Activated CD8-positive, alpha-beta T cell treated with anti-CD3 and anti-CD28 coated beads, Interleukin-2, amount 10 ng/mL, durations not matched to agents 7 days and 5 days (primary cell): ENCODE measurements at places on chromosomes 16 and 17. TPM values are rescaled to one million over a fixed set of nuclear protein-coding genes. Genes with fewer than 3 reads are reported as not detected.

Gene OTOP3
- total RNA-seq: not detected

- H3K4me3 ChIP-seq: no peak overlapping the region
- H3K27me3 ChIP-seq: peaks cover 6% of the 10 kb centered on the region
- no peaks in the 10 kb centered on the region for H3K4me1 ChIP-seq
- no peak for DNase-seq
Observed at GRCh38 chr16:73157861-73158260, 109.9 kb upstream of the ZFHX3 start.

- H3K36me3 ChIP-seq: peaks cover 52% of the 10 kb centered on the region
- no peaks in the 10 kb centered on the region for H3K27me3 ChIP-seq
- H3K4me1 ChIP-seq: peaks cover 23% of the 10 kb centered on the region
Observed at GRCh38 chr17:47975189-47975822, 4.4 kb downstream of the CDK5RAP3 start.

GRCh38 chr16:69840975-69841374 lies 78.8 kb downstream of the WWP2 start:
- H3K4me3 ChIP-seq: no peak overlapping the region
- no peak overlapping the region for H3K27ac ChIP-seq
- H3K27me3 ChIP-seq: no peaks in the 10 kb centered on the region
- H3K36me3 ChIP-seq: peaks cover 22% of the 10 kb centered on the region

- H3K36me3 ChIP-seq: peaks cover 26% of the 10 kb centered on the region
- H3K4me3 ChIP-seq: peak overlapping the region; percentile 86
- peaks cover 2% of the 10 kb centered on the region for H3K27me3 ChIP-seq
- peak; percentile 87 for DNase-seq
- H3K27ac ChIP-seq: peak overlapping the region; percentile 98
- H3K4me1 ChIP-seq: peaks cover 91% of the 10 kb centered on the region
Observed at GRCh38 chr17:418421-418751, 65.8 kb upstream of the RPH3AL start.
